ENCODE measurements at places on chromosomes 2 and 18.

DNA sequence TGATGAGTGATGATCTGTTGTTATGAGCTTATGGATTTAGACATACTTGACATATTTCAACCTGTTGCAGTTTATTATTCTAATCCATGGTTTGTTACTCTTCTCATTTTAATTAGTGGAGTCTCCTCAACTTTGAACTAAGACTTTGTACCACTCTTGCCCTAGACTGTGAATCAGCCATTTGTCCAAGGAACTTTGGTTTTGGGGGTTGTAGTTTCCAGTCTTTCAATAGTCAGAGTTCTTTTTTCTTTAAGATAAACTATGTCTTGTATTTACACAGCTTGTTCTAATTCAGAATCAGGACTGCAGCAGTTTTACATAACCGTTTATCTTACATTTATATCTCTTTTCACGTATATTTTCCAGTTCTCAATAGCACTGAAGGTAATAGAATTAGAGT, 133.6 kb downstream of the GULP1 start:
- no peak for DNase-seq

GRCh38 chr18:63905361-63905760, 2.4 kb upstream of the SERPINB10 start:
- no peak for DNase-seq

DNA sequence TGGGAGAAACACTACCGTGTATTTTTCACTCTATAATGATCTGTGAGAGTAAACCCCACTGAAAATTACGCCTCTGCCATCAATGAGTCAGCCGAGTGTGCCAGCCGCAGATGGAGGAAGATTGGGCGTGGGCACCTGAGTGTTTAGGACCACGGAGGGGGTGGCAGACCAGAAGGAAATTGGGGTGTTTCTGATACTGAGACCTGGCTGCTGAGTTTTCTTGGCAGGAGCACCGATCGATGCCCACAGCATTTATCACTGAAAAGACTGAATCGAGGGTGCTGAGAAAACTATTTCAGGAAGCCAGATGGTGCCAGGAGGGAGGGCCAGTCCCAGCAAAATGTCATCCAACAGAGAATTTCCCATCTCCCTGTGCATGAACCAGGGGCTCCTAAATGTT, 91.9 kb upstream of the TPO start:
- DNase-seq = no peak

GRCh38 chr2:74317701-74318100, 25.5 kb downstream of the SLC4A5 start:
- no peak for DNase-seq

DNA sequence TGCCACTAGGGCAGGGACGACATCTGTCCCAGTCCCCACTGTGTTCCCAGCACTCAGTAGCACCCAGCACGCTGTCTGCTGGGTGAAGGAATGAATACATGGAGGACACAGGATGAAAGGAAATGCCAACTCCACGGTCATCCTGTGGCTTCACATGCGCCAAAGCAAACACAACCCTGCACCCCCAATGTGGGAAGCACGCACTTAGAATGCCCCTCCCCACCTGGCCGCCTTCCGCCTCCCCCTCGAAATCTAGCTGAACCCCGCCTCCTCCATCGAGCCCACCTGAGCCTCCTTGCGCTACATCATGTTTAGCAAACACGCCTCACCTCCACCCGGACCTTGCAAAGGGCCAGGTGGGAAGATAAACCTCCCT, 33.9 kb downstream of the ADCY3 start:
- no peak for DNase-seq

DNA sequence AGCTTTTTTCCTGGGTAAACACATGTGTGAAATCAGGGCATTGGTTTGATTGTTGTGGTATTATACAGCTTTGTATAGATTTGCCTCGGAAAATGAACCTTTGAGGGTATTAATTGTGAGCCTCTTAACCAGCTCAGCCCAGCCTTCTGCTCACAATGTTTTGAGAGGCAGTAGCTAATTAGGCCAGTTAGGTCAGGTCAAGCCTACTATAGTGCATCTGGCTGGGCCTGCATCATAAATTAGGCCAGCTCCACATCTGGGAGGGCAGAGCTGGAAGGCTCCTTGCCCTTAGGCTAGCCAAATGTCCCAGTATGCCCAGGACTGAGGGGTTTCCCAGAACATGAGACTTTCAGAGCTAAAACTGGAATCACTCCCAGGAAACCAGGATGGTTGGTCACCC, 43.0 kb downstream of the LRATD1 start:
- no peak for DNase-seq

GRCh38 chr18:34710458-34710914, 388 bp downstream of the DTNA start:
- no peak for DNase-seq

DNA sequence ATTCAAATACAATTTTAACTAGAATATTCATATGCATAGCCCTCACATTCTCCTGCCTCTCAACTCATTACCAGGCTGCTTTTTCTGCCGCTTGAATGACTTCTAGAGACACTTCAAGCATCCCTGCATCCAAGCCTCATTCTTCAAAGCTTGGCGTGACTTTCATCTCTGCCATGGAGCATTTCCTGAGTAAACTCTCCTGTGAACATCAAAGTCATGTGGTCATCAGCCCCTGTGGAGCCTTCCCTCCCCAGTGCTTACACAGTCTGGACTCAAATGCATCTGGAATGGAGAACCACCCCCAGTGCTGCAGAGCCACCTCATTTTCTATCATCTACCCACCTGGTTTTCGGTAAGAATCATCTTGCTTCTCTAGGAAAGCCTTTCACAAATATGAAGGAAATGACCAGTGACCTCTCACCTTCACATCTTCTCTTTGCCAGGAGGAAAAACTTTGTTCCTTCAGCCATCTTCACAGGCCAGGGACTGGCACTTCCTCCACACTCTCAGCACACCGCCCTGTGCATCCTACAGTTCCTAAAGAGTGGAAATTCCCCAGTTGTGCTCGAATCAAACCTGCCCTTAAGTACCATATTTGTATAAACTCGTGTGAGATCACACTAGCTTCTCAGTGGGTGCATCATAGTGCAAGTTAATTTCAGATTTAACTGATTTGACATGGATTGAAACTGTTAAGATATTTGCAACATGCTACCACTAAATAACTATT, 116.4 kb downstream of the COL6A3 start:
- no peak for DNase-seq

DNA sequence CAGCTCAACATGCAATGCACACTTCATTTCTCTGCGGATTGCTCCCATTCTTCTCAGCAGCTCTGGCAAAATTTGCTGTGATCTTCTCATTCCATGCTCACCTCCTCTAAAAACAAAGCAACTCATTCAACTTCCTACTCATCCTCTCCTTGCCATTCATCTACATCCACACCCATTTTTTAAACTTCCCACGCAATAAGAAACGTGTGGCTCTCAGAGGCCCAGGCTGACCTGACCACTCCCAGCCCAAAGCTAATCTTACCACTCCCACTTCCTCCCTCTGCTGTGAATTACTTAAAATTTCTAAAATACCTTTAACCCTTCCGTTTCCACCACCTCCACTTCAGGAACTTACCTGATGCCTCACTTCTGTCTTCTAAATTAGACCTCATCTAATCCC, 15.2 kb downstream of the ABCB11 start:
- no peak for DNase-seq
